ENCODE measurements at places on chromosomes 1 and 21.

GRCh38 chr1:231522038-231522437 lies 6.4 kb upstream of the TSNAX start:
- no peak for DNase-seq

GRCh38 chr1:12067900-12068821 lies 5.1 kb downstream of the TNFRSF8 start:
- no peak for DNase-seq

DNA sequence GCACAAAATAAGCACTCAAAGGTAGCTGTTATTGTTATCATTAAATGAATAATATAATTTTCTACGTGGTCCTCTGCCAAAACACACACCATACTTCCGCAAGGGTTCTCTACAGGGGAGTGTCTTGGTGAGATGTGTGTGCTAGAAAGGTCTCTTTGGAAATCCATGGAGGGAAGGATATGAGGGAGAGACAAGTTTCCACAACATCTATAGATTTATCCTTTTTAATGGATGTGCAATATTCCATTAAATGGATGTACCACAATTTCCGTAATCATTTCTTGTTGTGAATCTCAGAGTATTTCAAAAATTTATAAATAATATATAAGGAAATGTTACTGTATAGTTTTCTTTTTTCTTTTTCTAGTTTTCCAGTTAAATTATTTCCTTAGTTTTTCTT lies 2.6 kb upstream of the TNFRSF8 start:
- no peak for DNase-seq

DNA sequence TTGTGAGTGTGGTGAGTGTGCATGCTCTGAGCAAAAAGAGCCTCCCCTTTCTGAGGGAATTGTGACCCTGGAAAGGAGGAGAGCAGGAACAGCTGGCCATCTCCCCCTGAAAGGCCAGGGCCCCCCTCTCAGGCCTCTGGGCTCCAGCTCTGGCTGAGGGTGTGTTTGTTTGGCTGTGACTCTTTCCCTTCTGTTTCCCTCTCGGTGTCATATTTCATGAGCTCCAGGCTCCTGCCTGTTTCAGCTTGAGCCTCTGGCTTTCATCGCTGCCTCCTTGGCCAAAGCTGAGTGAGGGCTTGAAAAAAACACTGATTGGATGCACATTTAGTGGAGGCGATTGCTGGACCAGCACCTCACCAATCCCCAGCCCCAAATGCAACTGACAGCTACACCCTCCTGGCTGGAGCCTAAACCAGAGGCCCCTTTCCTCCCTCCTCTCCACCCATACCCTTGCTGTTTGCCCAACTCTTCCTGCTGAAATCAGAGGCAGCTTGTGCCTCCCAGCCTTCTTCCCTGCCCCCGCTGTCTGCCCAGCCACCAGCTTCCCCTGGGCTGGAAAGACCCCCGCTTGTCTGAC lies 64.1 kb downstream of the DDR2 start:
- no peak for DNase-seq

- DNase-seq: no peak
These were observed 10.0 kb downstream of the RPTN start for GRCh38 chr1:152148981-152149380.

DNA sequence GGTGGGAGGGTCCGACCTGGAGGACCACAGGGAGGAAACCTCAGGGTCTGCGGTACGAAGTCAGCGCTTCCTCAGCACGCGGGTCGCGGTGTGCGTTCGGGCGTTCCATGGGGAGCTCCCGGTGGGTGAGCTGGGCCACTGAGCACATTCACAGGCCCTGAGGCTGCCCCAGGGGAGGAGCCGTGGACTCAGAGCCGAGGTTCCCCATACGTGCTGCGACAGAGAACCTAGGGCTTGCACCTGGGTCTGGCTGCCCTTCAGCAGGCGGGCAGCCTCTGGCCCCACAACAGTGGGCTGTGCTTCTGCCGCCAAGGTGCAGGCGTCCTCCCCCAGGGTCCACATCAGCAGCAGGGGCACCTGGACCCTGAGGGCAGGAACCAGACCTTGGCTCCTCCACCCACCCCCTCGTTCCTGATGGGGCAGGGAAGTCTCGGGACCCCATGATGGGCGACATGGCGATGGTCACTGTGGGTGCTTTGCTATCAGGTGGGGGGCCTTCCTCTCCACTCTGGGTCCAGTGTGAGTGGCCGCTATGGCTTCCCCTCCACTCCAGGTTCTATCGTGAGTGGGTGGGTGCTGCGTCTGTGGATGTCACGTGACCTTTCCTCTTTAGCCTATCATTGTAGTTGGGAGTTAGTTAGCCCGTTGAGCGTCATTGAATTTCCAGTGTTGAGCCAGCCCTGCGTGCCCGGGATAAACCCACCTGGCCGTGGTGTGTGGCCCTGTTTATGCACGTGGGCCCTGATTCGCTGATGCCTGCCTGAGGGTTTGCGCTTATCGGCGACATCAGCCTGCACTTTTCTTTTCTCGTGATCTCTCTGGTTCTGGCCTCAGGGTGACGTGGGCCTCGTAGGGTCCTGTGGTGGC lies 27.9 kb downstream of the FTCD start:
- no peak for DNase-seq

DNA sequence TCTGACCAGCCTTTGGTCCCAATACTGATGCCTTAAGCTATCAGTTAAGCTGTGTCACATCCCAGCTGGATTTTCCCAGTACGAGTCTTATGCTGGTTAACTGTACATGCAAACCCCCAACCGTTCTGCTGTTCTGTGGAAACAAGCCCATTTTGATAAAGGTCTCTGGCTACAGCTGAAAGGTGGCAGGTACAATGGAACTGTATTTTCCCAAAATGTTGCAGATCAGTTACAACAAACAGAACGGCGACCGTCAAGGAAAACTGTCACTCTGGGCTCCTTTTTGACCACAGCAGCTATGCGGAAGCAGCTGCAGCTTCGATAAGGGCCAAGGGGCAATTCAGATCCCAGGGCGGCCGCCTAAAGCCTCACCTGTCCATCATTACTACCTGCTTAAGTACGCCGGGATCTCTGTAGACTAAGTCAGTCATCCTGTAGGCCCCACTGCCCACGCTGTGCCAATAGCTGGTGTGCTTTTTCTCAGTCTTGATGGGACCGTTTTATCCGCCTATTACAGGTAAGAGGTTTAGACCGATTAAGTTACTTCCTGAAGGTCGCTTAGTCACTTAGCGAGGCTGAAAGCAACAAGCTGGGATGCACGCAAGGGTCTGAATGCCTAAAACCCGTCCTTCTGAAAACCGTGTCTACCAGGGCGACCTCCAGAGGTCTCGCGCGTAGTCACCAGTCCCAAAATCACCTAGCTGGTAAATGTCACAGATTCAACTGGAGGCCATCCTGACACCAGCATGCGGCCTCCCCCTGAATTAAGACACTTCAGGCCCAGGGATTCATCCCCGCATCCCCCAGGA lies 11.1 kb upstream of the RAB42 start:
- DNase-seq: peak; percentile 53

DNA sequence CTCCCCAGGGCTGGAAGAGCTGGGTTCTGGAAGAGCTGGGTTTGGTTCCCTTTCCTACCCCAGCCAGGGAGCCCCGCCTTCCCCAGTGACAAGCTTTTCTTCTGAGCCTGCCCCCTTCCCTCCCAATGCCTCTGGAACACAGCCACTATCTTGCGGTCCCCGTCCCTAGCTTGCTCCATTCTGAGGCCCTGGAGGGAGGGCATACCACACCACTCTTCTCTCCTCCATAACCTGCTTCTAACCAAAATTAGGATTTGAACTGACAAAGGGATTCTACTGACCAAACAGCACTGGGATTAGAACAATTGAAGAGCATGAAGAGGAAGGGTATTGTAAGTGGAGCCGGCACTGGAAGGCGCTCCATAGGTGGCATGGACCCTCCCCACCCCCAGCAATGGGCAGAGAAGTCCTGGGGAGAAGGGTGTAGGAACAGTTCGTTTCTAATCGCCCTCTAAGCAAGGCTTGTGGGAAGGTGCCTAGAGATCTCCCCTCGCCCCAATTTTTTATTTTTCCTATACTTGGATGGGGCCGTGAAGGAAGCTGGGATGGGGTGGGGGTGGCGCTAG lies 690 bp downstream of the C1orf216 start:
- DNase-seq: no peak

DNA sequence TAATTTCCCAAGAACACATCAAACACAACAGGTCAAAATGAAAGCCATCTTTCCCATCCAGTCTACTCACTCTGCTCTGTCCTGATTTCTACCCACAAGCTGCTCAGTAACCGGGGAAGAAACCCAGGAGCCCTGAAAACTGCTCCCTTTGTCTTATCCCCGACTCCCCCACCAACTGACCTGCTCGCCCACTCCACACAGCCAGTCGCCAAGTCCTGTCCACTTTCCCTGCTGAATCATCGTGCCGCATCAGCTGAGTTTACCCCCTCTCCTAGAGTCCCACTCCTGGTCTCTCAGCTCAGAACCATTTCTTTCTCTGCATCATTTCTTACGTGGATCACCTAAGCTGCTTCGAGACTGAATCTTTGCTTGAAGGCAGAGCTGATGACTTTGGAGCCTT lies 11.2 kb upstream of the RCAN1 start:
- DNase-seq: no peak

GRCh38 chr1:8427493-8427892 lies 109.6 kb downstream of the SLC45A1 start:
- DNase-seq: no peak

- no peak for DNase-seq
These were observed 1.1 kb upstream of the TMEM52 start for GRCh38 chr1:1920057-1920607.

DNA sequence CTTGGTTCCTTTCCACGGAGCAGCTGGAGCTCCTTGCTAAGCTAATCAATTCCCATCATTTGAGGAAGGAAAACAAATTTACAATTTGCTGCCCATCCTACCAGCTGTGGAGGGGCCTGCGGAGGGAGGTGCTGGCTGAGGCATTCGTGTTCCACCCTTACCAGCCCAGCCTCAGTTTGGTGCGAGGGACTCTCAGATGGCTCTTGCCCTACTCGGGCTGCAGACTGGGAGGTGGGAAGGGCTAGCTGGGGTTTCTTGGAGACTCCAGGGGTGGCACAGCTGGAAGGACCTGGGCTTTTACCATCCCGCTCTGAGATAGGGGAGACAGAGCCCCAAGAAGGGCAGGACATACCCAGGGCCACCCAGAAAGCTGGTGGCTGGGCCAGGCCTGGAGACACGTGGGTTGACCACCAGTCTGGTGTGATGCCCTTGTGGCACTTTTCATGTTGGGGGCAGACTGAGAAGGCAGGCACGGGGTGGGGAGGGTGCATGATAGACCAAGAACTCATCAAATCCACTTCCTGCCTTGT lies 17.7 kb downstream of the DISP3 start:
- DNase-seq: no peak

GRCh38 chr1:6188466-6188865 lies 8.3 kb upstream of the CHD5 start:
- no peak for DNase-seq

DNA sequence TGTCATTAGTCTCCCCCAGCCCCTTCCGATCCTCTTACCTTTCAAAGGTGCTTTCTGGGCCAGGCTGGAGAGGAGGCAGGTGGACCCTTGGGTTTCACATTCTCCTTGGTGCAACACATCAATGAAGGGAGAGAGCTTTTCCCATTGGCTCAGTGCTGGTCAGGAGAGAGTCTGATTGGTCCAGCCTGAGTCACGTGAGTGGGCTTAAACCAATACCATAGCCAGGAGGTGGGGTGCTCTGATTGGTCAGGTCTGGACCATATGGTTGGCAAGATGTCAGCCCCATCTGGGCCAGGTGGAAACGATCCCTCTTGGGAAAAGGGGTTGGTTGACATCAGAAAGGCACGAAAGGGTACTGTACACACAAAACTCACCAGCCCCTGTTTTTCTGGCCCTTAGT lies 44.8 kb upstream of the ABCG1 start:
- DNase-seq: no peak

DNA sequence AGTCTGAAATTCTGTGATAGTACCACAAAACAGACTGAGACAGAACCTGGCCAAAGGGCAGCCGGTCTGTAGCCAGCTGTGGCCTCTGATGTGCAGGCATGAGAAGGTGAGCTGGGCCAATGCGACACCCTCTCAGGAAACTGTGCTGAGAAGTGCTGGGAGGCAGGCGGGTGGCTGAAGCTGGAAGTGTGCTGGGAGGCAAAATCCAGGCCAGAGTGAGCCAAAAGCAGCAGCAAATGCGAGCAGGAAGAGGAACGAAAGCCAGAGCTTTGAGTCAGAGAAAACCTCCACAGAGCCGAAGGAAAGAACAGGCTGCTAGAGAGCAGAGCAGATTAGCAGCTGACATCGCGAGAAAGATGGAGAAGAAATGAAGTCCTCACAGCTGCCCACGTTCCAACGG lies 10.2 kb upstream of the ATP13A2 start:
- no peak for DNase-seq

- DNase-seq: no peak
These were observed 6.2 kb downstream of the NECTIN4 start for GRCh38 chr1:161082996-161083747.

- no peak for DNase-seq
These were observed 45.7 kb upstream of the FOXD3 start for GRCh38 chr1:63276624-63277023.

DNA sequence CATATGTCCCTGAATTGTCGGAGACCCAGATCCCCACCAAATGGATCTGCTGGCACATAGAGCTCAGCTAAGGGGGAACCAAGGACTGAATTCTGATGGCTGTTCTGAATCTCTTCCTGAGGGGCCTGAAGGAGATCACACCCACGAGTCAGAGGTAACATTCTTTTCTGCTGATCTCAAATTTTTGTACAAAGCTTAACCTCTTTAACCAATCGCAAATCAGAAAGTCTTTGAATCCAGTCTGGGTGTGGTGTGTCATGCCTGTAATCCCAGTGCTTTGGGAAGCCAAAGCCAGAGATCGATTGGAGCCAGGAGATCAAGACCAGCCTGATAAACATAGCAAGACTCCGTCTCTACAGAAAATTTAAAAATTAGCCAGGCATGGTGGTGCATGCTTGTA lies 62.8 kb upstream of the PRRC2C start:
- DNase-seq: no peak

- DNase-seq: no peak
These were observed 2.6 kb downstream of the SUMO3 start for GRCh38 chr21:44815225-44815624.

GRCh38 chr1:93746021-93746812 lies 64.6 kb upstream of the BCAR3 start:
- DNase-seq: no peak

GRCh38 chr1:180250883-180251509 lies 20.9 kb downstream of the LHX4 start:
- DNase-seq: no peak

DNA sequence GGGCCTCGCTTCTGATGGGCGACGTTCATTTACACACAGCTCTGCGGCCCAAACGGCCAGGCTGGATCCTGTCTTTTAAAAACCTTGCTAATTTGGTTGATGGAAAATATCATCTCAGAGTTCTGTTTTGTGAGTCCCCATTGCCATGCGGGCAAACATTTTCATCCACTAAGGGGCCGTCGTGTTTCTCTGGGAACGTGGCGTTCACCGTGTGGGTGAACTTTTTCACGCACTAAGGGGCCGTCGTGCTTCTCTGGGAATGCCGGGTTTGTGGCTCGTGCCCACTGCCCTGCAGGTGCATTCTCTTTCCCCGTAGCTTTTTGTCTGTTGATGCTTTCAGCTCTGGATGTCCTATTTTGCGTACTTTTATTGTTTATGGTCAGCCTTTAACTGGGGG lies 6.8 kb downstream of the COL18A1 start:
- no peak for DNase-seq

Measured in activated CD4-positive, alpha-beta T cell treated with anti-CD3 and anti-CD28 coated beads, Interleukin-2, amount 50 U/mL, for 24 hours (primary cell).